ENCODE measurements at places on chromosomes 3 and 15. TPM values are rescaled to one million over a fixed set of nuclear protein-coding genes. Genes with fewer than 3 reads are reported as not detected.

DNA sequence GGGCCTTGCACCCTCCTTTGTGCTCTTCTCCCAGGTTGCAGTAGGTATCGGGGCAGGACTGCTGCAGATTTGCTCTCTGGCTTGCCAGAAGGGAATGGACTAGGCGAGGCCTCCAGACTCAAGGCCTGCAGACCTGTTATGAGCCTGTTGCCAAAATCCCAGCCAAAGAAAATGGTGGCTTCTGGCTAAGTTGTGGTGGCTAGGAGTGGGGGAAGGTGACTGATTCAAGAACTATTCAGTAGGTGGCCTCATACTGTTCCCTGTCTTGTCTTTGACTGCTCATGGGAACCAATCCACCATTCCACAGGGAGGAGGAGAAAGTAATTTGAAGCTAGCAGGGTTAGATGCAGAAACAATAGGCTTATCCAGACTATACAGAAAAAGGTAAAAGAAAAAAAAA is 380.4 kb upstream of the PROK2 start:
- no peak for DNase-seq

DNA sequence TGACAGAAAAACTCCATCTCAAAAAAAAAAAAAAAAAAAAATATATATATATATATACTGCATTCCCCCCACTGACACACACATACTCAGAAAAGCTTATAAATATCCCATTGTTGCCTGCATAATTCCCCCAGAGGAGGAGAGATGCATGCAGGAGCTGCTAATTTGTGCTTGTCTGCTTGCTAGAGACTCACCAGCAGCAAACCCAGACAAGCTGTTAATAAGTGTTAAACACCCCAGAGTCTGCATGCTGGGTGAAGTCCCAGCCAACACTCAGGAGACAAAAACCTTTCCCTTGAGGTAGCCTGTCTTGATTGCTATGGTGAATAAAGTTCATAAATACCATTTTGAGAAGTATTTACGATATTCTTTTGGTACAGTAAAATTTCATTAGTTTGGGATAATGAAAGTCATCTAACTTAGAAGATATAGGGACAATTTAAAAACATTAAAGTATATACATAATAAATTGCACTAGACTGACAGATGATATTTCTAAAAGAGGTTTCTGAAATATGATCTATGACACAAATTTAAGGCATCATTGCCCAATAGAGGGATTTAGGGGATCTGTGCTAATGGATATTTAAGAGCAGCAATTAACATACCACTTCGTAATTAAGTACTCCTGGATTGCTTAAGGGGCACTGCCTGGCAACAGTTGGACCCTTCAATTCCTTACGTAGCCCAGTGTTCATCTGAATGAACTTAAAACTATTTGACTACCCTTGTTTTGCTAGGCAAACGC is 400.0 kb upstream of the C2CD4B start:
- no peak for DNase-seq

DNA sequence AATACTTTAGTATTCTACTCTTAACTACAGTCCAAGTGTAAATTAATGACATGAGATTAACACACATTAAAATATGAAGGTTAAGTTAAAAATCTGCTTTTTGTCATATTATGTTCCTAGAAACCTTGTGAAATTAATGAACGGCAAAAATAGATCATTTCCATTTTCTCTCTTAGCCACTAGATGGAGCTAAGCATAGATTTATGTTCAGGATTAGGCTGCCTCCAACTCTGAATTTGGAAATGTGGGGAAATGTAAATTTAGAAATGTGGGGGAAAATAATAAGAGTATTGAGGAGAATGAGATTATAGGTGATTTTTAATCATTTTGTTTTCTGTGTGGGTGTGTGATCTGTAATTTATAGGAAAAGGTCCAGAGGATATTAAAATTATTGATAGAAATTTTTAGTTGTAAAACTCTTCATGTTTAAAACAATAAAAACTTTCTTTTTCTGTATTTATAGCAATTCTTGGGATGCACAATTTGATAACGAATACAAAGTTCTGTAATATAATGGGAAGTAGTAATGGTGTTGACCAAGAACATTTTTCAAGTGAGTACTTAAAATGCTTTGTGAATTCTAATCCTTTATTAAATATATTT is 59.2 kb downstream of the TMOD3 start:
- no peak for DNase-seq

DNA sequence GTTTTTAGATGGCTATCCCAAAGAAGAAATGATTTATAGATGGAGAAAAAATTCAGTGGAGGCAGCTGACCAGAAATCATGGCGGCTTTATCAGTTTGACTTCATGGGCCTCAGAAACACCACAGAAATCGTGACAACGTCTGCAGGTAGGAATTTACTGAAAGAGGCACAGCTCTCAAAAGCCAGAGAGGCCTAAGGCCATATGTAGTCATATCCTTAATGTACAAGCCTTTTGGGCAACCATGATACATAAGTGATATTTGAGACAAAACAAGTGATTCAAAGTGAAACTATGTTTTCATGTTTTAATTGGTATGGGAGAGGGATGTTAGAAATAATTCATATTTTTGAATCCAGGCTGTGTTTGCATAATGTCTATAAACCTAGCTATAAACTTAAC is 509.7 kb downstream of the GABRG3 start:
- no peak for DNase-seq

Gene SEMA6D
- total RNA-seq = 0.40 TPM

Data from esophagus squamous epithelium (tissue), 5 donors.